ENCODE measurements at places on chromosomes 5 and 9.

DNA sequence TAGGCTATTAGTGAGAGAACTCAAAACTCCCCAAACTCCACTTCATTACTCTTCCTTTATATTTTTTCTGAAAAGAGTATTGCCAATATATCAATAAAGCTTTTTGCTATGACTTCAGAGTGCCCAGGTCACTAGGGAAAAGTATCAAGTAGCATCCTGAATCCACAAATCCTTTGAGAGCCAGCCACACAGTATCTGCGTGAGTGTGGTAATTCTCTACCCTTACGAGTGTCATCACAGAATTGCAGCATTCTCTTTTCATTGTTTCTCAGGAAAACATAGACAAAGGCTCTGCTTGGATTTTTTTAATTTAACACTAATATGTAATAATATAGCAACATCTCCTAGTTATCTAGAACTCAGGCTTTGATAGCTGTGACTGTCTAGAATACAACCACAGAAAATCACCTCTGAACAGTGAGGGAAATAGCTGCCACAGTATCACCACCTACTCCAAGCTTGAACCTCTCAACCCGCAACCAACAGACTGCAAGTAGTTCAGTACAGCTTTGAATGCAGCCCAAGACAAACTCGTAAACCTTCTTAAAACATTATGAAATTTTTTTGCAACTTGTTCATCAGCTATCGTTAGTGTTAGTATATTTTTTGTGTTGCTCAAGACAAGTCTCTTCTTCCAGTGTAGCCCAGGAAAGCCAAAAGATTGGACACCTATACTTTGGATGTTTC lies 79.3 kb upstream of the CCDC152 start:
- no peak for DNase-seq

DNA sequence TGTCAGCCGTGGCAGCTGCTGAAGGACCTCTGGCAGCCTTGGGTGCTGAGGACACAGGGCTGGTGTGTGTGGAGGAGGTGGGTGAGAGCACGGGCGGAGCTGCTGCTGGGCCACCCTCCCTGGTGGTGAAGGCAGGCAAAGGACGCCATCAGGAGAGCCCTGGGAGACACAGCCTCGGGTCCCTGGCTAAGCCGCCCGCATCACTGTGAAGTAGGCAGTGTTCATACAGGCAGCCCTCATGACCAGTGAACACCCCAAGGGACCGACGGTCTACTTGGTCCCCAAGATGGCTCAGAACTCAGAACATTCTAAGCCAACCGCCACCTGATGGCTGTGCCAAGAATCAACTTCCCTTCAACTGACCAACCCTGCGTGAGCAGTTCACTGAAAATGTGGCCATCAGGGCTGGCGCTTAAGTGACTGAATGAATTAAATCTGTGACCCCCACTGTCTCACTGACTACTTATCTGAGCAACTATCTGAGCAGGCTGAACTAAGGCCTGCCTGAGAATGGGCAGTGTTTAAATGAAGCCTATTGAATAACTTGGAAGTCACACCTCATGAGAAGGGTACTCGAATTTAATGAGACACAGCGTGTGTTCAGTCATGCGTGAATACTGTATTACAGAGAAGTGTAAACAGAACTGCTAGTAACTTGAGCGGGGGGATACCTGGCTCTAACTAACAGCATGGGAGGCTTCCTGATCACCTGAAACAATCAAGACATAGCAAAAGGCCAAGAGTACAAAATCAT lies 54.7 kb upstream of the SIMC1 start:
- no peak for DNase-seq

GRCh38 chr9:84062538-84062937 lies 81.9 kb downstream of the RMI1 start:
- no peak for DNase-seq

GRCh38 chr5:78367318-78367991 lies 7.0 kb downstream of the SCAMP1 start:
- no peak for DNase-seq

DNA sequence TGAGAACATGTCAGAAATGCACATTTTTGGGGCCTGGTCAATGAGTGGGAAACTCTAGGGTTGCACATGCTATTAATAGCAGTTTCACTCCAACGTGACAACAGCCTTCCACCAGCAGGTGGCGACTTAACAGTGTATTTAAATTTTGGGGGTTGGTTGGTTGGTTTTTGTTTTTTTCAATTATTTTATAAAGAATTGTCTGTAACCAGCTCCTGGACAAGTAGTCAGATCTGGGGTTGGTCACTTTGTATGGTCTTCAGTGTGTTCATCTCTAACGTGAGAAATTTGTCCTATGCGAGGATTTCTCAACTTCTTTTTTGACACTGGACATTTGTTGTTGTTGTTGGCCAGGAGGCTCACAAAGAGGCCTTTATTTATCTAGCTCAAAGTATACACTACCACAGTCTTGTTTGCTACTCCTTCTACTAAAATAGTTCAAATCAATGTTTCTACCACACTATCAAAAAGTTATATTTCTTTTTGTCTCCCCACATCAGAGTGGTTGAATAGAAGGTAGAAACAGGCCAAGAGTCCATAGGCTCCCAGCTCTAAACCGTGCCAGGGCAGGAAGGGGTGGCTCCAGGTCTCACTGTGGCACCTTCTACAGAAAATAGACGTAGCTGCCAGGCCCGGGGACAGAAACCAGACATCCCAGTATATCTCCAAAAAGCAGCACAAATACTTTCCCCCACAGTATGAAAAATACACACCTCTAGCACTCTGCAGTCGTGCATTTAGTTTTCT lies 110.4 kb downstream of the TRPM6 start:
- DNase-seq, result peak; percentile 56

GRCh38 chr9:34741628-34742027 lies 31.7 kb upstream of the CCL21 start:
- no peak for DNase-seq

- DNase-seq, result no peak
Measured at GRCh38 chr5:139725073-139725830, 70.4 kb upstream of the PSD2 start.

- no peak for DNase-seq
Measured at GRCh38 chr5:29960323-29960722, 1233.2 kb upstream of the CDH6 start.

DNA sequence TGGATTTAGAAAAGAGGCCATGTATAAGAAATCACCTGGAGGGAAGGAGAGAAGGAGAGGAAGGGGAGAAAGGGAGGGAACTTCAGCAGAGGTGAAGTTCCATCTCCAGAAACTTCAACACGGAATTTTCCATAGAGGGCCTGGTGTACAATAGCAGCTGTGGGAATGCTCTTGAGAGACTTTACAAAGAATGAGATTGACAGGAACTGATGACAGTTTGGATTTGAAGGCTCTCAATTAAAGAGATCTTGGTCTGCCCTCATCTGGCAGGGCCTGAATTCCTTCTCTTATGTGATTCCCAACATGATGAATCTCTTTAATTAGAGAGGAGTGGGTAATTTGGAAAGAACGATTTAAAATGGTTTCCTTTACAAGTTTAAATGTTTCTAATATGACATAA lies 143.5 kb downstream of the MLLT3 start:
- no peak for DNase-seq

GRCh38 chr9:94076557-94076956 lies 7.7 kb upstream of the PTPDC1 start:
- DNase-seq, result no peak

DNA sequence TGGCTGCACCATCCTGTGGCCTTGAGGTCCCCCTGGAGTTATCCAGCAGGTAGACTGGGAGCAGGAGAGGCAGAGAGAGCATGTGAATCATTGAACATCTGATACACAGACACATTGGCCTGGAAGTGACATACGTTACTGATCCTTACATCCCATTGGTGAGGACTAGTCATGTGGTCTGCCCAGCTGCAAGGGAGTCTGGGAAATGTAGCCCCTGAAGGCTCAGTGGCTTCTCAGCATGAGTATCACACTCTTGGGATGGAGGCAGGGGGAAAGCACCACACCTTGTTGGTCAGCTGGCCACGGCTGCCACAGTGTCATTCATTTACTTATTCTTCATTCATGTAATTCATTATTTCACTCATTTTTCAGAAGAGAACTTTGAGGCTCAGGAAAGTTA lies 13.3 kb upstream of the KCNMB1 start:
- DNase-seq, result no peak

GRCh38 chr5:171306781-171307591 lies 2.1 kb upstream of the TLX3 start:
- no peak for DNase-seq

- no peak for DNase-seq
Measured at GRCh38 chr9:71549023-71549422, 219.3 kb downstream of the CEMIP2 start.

- peak; percentile 14 for DNase-seq
Measured at GRCh38 chr5:180718810-180719453, 20.9 kb downstream of the OR2Y1 start.

DNA sequence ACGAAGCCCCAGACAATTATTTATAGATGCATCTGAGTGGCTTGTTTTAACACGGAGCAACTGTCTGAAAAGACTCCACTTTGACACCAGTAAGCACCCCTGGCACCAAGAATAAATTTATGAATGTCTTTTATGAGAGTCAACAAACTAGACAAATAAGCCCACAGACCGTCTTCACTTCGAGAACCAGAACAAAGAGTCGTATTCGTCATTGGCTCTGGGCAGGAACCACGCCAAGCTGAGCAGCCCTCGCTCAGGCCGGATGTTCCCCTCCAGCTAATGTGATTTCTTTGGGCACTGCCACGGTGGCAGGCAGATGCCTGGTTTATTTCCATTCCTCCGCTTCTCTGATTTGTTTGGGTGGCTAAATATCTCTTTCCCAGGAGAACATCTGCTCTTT lies 91.9 kb upstream of the STC2 start:
- DNase-seq, result no peak

DNA sequence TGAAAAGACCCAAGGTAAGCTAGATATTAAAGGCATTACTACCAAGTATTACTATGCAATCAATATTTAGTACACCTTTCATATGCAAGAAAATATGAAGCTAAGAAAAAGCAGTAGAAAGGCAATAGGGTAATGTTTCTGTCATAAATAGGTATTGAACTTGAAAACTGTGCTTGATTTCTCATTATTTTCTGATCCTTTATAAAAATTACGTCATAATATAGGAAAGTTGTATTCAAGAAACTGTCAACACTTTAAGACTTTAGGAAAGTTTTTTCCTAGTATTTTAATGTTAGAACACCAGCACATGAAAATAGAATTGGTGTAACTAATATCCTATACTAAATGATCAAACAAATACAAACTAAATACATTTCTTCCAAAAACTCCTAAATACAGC lies 133.2 kb downstream of the EDIL3 start:
- no peak for DNase-seq

GRCh38 chr9:38024036-38024681 lies 44.9 kb downstream of the SHB start:
- DNase-seq, result no peak

DNA sequence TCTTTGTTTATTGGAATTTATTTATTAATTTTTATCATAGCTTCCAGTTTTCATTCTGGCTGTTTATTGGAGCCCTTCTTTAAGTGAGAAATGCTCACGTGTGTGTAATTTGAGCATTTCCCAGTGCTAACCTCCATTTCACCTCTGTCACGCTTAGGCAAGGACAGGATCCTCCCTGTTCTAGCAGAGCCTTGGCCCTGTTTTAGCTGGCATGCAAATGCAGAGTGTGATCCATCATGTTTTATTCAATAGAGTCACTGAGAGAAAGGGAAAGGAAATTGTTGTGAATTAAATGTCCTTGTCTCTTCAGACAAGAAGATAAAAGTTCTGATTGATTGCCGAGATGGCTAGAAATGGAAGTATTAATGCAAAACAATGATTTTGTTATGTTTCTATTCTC lies 137.3 kb upstream of the ACO1 start:
- no peak for DNase-seq

- DNase-seq, result peak; percentile 19
Measured at GRCh38 chr5:102681403-102681983, 73.6 kb upstream of the PAM start.

DNA sequence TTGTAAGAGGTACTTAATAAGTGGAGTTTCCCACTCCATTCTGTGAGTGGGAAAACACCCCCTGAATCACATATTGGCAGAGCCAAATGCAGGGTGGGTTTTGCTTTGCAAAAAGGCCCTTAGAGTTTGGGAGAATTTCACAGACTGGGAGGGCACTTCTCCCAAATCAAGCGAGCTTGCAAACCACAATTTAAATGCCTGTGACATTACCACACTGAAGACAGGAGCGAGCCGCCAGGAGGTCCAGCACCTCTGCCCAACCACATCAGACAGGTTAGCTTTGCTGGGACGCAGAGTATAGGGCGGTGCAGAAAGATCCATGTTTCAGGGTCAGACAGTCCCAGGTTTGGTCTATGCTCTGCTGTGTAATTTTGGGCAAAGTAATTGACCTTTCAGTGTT lies 2.3 kb downstream of the ALAD start:
- no peak for DNase-seq

- DNase-seq, result no peak
Measured at GRCh38 chr9:93984860-93985259, 29.7 kb upstream of the BARX1 start.

GRCh38 chr5:80251636-80252035 lies 4.2 kb downstream of the SERINC5 start:
- DNase-seq, result no peak

GRCh38 chr5:29131285-29131684 lies 2062.2 kb upstream of the CDH6 start:
- no peak for DNase-seq

DNA sequence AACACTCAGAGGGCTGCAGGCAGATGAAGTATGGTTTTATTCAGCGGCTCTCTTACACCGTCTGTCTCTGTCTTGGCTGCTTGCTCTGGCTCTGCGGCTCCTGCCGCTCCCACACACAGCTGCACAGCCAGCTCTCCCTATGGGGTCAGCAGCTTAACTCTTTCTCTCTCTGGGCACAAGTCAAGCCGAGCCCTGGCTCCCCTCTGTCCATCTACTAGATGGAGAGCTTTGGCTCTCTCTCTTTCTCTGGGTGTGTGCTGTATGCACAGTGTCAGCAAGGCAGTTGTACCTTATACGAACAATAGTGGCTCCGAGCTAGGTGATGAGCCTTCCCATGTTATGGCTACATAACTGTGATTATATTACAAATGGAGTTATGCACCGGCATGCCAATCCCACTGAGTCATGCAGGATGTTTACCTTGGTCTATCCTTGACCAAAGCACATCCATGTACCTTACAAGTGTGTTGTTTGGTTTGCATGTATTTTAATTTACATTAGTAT lies 19.3 kb upstream of the PPP2CA start:
- no peak for DNase-seq

DNA sequence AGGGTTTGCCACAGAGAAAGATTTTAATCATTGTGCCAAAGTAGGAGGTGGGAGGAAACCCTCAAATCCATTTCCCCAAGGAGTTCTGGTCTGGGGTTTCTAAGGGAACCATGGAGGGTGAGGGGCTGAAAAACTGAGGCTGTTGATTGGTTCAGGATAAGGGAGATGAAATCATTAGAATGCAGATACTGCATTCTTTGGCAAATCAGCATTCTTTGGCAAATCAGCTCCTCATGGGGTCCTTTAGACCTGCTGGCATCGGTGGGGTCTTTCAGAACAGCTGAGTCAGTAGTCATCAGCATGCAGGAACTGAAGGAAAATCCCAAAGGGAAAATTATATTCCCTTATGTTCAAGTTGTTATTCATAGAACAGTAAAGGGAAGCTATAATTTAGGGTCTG lies 585.5 kb downstream of the ISL1 start:
- no peak for DNase-seq

- DNase-seq, result no peak
Measured at GRCh38 chr9:106468431-106468830, 394.5 kb upstream of the ZNF462 start.
